ENCODE measurements at places on chromosomes 16 and 17.

GRCh38 chr16:89200124-89200849 lies at the start of gene SLC22A31:
Gene SLC22A31 (minus strand): TSS chr16:89200537. CDS start chr16:89200501, 36 bp downstream.
- DNase-seq, result no peak

- DNase-seq, result no peak
Observed at GRCh38 chr16:73326770-73327470, 279.0 kb upstream of the ZFHX3 start.

- DNase-seq, result peak; percentile 34
Observed at GRCh38 chr17:81101614-81102306, 63.5 kb upstream of the PVALEF start.

DNA sequence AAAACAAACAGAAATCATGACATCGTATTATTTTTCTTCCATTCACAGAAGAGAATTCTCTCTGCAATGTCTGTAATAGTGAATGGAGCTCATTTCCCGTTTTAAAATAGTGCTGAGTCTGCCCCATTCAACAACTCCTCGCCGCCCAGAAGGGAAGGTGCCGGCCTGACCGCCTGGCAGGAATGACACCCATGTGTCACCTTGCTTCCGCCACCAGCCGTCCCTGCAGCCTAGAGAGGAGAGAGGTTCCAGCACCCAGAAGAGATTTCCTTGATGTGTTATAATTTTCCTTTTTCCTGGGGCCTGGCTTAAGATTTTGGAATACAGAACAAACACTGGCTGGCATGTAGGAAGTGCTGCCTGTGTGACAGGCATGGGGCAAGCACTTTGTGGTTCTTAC lies 60.0 kb downstream of the MEAK7 start:
- no peak for DNase-seq

DNA sequence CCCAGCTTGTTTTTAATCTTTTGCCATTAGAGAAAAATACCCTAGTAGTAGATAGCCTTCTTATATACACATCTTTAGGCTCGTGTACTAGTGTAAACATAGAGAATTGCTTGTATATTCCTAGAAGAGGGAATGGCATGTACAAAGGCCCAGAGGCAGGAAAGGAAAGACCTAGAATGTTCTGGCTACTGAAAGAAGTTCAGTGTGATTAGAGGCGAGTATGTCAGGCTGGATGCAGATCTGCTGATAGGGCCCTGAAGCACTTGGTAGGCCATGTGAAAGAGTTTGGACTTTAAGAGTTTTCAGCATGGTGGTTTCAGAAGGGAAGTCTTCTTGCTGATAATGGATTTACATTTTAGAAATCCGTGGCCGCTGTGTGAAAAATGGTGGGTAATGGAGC lies 17.4 kb downstream of the CTCF start:
- no peak for DNase-seq

DNA sequence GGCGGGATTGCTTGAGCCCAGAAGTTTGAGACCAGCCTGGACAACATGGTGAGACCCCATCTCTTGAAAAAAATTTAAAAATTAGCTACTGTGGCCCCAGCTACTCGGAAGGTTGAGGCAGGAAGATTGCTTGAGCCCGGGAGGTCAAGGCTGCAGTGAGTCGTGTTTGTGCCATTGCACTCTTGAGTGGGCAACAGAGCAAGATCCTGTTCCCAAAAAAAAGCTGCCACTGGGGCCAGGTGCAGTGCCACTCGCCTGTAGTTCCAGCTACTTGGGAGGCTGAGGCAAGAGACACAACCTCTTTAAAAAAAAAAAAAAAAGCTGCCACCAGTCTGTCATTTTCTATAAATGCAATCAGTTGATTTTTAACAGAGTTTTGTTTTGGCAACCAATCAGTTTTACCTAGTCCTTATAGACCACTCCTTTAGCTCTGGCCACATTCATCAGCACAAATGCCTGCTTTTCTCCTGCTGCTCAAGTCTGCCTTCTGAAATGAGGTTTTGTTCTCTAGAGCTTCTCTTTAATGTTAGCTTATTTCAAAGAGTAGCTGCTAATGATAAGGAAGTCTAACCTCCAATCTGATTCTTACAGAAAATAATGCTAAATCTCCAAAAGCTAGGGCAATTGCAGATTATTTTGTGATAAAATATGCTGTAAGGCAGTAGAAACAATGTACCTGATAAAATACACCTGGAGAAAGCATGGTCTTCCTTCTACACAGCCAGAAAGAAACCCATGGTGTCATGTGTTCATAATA lies 64.8 kb downstream of the TUBD1 start:
- no peak for DNase-seq

DNA sequence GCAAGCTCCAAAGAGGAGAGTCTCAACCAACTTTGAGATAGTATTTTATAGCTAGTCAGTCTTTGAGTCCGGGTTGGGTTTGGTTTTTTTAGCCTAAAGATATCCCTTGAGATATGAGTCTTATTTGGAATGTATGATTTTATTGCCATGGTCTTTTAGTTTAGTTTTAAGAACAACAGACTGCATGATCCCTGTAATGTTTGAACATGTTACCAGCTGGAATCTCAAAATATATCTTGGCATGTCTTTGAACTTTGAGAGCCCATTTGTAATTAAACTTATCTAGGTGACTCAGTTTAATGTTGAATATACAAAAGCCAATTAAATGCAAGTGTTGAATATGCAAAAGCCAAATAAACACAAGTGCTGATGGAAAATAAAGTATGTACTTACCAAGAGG lies 100.6 kb downstream of the TANGO6 start:
- DNase-seq, result no peak

- DNase-seq, result peak; percentile 56
Observed at GRCh38 chr17:83189044-83190003, 109.9 kb downstream of the METRNL start.

DNA sequence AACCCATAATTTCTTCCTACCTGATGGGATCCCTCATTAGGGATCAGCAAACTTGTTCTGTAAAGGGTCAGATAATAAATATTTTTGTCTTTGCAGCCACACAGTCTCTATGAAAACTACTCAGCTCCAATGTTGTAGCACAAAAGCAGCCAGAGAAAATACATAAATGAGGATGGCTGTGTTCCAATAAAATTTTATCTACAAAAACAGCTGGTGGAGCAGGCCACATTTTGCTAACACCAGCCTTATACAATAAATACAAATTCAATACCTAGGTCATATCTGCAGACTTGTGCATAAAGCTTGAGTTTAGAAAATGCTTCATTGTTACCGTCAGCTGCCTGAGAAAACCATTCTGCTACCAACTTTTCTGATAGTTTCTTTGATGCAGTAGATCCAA lies 38.4 kb upstream of the INTS2 start:
- no peak for DNase-seq

GRCh38 chr16:54932021-54932660 lies 1.5 kb downstream of the IRX5 start:
- no peak for DNase-seq

DNA sequence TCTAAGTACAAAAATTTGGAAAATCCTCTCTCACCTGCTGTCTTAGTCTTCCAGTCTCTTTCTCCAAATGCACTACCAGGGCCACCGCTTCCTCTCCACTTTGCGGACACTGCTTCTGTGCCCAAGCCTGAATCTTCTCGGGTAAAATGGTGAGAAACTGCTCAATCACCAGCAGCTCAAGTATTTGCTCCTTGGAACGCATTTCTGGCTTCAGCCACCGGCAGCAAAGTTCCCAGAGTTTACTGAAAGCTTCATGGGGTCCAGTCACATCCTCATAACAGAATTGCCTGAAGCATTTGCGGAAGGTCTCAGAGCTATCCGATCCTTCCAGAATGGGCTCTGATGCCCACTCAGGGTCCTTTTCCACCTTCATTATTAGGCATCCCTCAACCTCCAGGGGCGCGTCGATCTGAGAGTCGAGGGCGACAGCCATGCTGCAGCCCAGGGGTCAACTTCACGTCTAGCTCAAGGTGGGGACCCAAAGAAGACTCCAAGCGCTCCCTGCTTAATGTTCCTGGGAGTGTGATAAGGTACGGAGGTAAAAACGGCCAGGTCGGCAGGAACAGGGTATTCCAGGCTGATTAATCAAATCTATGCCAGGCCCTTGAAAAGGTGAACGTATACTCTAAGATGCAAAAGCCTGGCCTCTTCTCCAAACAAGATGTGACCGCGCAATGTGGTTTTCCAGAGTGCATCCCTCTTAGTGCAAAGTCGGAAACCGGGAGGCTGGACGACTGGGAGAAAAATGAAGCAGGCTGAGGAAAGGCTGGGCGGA lies 763 bp downstream of the ZKSCAN2 start:
- DNase-seq, result no peak

- DNase-seq, result no peak
Observed at GRCh38 chr17:82740906-82741759, 5.7 kb downstream of the FN3K start.

GRCh38 chr17:78351449-78352006 lies 8.3 kb downstream of the SOCS3 start:
- peak; percentile 100 for DNase-seq

DNA sequence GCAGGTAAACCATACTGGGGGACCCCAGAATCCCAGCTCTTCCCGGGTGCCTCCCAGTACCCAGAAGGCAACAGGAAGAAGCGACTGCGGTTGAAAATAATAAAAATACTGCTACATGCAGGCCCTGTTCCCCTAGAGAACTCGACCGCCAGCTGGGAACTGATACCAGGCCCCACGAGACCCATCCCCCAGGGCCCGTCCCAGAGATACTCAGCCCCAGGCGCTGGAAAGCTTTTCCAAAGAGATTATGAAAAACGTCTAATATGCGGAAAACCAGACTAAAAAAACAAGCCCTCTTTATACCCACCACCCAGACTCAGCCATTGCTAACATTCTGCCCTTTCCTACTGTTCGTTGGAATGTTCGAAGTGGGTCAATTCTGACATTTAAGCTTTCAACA lies 12.9 kb upstream of the MEAK7 start:
- DNase-seq, result no peak

DNA sequence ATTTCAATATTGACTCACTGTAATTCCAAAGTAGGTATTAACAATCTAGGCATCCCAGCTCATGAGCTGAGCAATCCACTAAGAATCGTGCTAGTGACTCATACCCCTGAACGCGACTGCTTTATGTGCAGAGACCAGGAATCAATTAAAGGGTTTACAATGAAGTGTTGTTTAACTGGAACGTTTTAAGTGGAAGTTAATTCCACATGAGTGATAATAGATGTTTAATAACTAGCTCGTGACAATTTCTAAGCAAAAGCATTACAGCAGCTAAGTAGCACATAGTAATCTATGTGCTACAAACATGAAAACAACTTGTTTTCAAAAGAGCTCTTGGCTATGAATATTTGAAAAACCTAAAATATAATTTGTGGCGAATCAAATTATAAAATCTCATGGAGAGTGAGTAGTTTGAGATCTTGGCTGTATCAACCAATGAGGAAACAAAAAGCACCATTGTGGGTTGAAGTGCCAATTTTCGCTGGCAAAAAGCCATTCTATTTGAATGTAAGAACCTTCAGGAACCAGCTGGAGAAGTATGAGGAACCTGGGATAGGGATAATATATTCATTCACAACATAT lies 9.4 kb downstream of the GJC1 start:
- DNase-seq, result peak; percentile 45

- DNase-seq, result no peak
Observed at GRCh38 chr17:2335726-2336214, 487 bp downstream of the TSR1 start.

GRCh38 chr17:50872710-50873424 lies 6.7 kb upstream of the TOB1 start:
- no peak for DNase-seq

DNA sequence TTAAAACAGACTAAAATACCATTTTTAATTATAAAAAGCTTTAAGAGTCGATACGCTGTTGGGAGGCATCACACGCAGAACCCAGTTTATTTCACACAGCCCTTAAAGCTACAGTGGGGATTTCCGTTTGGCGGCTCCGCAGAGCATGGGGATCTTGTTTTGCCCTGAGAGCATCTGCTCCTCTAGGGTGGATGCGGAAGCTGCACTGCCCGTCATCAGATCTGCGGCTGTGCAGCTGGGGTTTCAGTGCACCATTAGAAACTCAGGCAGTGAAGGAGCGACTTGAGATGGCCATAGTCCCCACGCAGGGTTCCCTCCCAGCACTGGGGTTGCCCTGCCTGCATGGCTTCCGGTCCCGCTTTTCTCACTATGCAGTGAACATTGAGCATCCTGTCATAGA lies 62.2 kb upstream of the CHMP6 start:
- DNase-seq, result no peak

- DNase-seq, result no peak
Observed at GRCh38 chr16:19505600-19506303, 16.1 kb downstream of the GDE1 start.

GRCh38 chr16:84751947-84752346 lies 52.1 kb downstream of the USP10 start:
- DNase-seq, result no peak

DNA sequence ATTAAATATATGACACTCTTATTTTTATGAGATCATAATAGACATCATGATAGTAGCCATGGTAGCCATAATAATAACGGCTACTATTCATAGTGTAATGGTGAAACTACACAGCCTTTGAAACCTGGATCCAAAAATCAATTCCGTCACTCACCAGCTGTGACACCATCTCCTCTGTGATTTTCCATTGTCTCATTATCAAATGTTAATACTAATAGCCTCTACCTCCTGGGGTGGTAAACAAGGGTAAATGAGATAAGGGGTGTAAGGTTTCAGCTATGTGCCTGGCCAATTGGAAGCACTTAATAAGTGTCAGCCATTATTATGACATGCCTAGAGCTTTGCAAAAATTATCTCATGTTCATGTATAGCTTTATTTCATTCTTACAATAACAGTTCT lies 88.6 kb downstream of the CACNG3 start:
- no peak for DNase-seq

DNA sequence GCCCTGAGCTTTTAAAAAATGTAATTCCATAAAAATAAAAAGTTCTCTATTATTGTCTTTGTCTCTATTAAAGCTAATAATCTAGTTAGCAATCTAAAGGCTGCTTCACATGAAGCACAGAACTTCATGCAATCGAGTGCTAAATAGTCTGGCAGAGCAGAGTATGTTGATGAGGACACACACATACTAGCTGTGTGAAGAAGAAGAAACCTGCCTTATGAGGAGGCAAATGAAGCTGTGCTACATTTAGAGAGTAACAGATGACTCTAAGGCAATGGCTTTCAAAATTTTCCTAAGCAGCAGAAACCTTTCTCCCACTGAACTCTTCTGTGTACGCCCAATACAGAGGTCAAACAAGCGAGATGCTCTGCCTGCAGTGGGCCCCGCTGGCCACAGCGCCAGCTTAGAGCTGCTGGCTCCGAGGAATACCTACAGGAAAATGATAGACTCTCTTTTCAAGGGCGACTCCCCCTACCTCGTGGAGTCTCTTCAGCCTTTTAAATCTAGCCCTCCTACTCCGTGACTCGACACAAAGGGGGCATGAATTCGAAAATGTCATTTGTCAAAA lies 39.2 kb downstream of the GNA13 start:
- DNase-seq, result no peak
